Fibroblast of the aortic adventitia (primary cell): ENCODE measurements at places on chromosomes 1 and 21. TPM values are rescaled to one million over a fixed set of nuclear protein-coding genes. Genes with fewer than 3 reads are reported as not detected.
A peak's percentile ranks its signal among the peaks of the same experiment; 100 is the strongest.

Gene RNF223
- total RNA-seq, result not detected in 2 replicates

Gene LRRC53
- not detected in 2 replicates for total RNA-seq

Gene PARK7
- total RNA-seq, result 165 and 243 TPM in 2 replicates

Gene ZFP69
- total RNA-seq, result 1.7 and 3.4 TPM in 2 replicates

Gene PTPN7
- total RNA-seq, result not detected in 2 replicates

Gene GABPB2
- total RNA-seq, result 5.2 and 14.6 TPM in 2 replicates

Gene CFAP107
- total RNA-seq, result not detected in 2 replicates

Gene NHLH1
- total RNA-seq, result not detected in 2 replicates

Gene RNU1-1
- total RNA-seq, result under 0.01 and 2,882 TPM in 2 replicates

- DNase-seq, result no peak
Observed at GRCh38 chr1:205382561-205382960, 25.8 kb upstream of the KLHDC8A start.

- DNase-seq, result no peak
Observed at GRCh38 chr1:33576821-33577599, 104.6 kb downstream of the ZSCAN20 start.

DNA sequence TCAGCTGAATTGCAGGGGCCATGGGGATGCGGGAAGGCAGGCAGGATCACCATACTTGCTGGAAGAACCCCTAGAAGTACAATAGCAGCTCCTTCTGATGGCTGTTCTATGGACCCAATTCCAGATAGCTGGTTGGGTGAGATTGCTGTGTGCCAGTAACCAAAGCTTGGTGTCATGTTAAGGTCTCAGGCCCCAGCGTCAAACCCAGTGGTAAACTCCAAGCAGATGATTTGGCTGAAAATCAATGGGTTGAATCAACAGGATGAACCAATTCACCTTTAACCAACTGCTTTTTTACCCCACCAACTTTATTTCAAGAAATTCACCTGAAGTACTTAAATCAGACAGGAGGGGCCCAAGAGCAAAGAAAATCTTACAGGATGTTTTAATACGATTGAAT lies 37.8 kb downstream of the C8B start:
- no peak for DNase-seq

DNA sequence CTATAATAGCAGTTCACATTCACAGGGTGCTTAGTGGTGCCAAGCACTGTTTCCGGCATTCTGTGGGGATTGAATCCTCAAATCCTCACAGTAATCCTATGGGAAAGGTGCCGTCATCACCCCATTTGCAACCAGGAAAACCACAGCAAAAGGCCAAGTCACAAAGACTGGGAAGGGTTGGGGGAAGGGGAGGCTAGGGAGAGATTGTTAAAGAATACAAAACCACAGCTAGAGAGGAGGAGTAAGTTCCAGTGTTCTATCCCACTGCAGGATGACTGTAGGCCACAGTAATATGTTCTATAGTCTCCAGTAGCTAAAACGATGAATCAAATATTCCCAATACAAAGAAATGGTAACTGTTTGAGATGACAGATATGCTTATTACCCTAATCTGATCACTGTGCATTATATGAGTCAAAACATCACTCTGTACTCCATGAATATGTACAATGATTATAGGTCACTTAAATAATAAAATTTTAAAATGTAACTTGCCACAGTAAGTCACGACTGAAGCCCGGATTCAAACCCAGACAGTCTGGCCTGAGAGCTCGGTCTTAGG lies 256.8 kb downstream of the TOMM20 start:
- DNase-seq, result peak; percentile 52

DNA sequence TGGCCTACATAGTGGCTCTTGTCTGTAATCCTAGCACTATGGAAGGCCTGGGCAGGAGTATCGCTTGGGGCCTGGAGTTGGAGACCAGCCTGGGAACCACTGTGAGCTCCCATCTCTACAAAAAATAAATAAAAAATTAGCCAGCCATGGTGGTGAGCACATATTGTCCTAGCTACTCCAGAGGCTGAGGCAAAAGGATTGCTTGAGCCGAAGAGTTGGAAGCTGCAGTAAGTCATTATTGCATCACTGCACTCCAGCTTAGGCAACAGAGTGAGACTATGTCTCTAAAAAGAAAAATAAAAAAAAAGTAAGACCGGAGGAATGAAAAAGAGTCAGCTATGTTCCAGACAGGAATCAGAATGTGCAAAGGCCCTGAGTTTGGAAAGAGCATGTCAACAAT lies 115.3 kb downstream of the CYYR1 start:
- DNase-seq, result peak; percentile 29

DNA sequence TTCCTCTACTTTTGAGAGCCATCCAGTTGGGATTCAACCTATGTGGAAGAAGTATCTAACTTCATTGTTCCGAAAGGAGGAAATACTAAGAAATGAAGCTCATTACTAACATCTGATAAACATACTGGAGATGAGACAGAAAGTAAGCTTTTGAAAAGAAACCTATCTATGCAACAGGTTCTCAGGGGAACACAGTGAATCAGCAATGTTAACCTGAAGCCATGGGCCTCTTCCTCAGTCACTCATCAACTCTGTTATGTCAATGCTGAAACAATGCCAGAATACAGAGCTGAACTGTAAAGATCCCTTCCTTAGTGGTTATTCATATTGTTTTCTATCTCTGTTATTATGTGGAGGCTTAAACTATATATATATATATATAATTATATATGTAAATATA lies 55.5 kb upstream of the ESRRG start:
- DNase-seq, result no peak

DNA sequence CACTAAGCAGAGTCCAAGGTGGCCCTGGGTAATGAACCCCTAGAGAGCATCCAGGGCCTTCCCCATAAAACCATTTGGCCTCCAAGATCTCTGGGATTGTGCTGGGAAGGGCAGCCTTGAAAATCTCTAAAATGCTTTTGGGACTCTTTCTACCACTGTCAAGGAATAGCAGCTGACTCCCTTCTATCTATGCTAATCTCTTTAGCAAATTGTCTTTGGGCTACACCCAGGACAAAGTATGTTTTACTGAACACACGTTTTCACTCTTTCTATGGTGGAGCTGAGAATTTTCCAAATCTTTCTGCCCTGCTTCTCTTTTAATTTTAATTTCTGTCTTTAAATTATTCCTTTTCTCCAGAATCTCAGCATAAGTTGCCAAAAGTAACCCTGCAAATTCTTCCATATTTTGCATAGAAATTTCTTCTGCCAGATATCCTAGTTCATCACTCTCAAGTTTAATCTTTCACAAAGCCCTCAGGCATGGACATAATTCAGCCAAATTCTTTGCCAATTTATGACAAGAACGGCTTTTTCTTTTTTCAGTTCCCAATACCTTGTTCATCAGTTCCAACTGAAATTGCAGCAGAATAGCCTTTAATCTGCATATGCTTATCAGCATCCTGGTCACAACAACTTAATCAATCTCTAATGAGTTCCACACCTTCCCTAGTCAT lies 687.0 kb upstream of the ADGRL4 start:
- no peak for DNase-seq

DNA sequence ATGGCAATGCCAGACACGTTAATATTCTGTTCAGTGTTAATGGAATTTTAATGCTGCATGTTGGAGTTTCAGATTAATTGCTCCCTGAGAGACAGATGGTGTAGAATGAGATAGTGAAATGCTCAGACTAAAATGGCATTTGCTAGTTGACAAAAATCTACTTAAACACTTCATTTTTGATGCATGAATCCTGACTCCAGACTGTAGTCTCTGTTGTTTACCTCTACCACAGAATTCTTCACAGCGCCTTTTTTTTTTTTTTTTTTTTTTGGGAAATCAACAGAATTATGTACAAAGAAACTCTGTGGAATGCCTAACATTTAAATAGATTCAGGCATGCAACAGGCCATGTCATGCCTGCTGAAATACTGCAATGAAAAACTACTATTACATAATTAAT lies 111.3 kb downstream of the PLPPR5 start:
- no peak for DNase-seq

- no peak for DNase-seq
Observed at GRCh38 chr1:186503190-186503589, 42.3 kb upstream of the PDC start.
